ENCODE measurements at places on chromosomes 12 and 14. TPM values are rescaled to one million over a fixed set of nuclear protein-coding genes. Genes with fewer than 3 reads are reported as not detected.

Gene RAB15
- 7.5 TPM for total RNA-seq

Gene CBLN3
- total RNA-seq, result 0.65 TPM

Gene TMEM132D
- total RNA-seq, result not detected

Gene TSHR
- total RNA-seq, result not detected

Gene DCN
- total RNA-seq, result 800 TPM

Gene RHEBL1
- 0.48 TPM for total RNA-seq

Gene NRIP2
- 2.0 TPM for total RNA-seq

Gene TAS2R9
- total RNA-seq, result 0.22 TPM

Gene ART4
- total RNA-seq, result 2.8 TPM

Gene ENDOU
- 0.11 TPM for total RNA-seq

Gene TBX3
- total RNA-seq, result 11.8 TPM

Gene PPTC7
- total RNA-seq, result 98.3 TPM

Gene B4GALNT3
- 32.1 TPM for total RNA-seq

Gene TEX22
- total RNA-seq, result 1.9 TPM

Gene GPR68
- 0.13 TPM for total RNA-seq
